ENCODE measurements at places on chromosomes 5 and 9.

DNA sequence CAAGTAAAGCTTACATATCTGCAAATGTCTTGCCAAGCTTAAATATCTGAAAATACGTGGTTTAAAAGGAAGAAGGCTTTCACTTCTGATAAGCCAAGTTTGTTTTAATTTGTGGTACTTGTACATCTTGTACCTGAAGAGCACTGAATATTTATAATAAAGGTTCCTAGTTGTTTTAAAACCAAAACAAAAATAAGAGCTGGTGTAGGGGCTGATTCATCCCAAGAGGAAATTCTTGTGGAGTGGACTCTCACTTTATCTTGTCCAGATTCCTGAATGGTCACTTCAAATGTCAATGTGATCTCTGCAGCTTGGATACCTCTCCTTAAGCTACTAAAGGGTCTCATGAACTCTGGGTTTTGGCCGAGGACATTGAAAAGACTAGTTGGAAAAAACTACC is 29.5 kb downstream of the MAMDC2 start:
- no peak for DNase-seq

GRCh38 chr5:5605170-5605764 is 182.8 kb downstream of the ICE1 start:
- no peak for DNase-seq

DNA sequence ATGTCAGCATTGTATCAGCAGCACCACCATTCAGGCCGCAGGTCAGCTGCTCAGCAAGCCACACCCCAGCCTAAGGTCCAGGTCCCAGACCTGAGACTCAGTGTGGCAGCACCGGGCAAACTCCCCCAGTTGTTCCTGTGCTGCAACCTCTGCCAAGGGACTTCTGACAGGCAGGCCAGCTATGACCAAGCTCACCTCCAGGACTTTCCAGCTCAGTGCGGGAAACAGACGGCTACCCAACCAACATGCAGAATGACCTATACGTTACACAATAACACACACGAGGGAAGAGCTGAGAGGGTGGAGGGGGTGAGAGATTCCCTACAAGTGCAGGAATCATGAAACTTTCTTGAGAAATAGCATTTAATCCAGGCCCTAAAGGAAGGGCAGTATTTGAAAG is 143.7 kb downstream of the FSTL4 start:
- DNase-seq: no peak

DNA sequence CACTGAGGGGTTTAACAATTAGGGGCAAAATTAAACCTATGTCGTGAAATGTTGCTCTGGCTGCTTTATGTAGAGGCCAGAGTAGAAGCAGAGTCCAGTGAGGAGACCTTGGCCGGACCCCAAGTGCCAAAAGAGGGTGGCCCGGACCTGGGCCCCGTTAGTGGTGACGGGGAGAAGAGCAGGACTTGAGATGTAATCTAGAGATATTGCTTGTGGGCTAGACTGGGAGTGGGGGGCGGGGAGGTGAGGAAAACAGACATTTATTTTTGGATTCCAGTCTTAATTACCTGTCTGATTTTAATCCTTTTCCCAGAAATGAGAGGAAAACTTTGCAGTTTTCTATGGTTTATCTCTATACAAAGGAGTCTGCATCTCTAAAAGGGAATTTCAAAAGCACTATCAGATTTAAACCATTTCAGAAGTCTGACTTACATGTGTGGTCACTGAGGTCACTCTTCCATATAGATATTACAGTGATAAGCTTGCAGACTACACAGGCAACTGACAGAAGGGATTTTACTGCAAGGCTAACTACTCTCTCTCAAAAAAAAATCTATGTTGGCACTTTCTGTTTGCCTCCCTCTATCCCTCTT is 108.1 kb downstream of the MED27 start:
- DNase-seq: no peak

DNA sequence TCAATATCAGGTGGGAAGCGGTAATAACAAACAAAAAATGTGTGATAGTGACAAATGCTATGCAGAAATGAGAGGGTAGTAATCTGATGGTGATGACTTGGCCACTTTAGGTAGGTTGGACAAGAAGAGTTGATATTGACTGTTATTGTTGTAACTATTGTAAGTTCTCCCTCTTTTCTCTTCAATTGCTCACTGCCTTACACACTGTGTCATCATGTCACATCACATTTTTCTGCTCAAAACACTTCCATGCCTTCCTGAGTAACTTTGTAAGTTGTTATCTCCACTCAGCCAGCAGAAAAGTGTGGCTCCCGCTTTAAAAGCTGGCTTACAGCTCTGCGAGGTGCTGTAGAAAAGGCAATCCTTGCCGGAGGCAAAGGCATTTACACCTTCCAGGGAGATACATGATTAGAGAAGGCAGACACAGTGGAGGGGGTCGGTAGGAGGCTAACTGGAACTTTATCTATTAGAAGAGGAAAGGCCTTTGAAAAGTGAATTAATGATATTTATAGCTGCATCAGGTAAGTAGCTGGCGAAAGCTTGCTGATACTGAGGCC is 85.2 kb upstream of the CLINT1 start:
- no peak for DNase-seq

- DNase-seq: no peak
Observed at GRCh38 chr9:2018162-2018643, 3.1 kb downstream of the SMARCA2 start.

GRCh38 chr5:109309326-109310063 is 100.3 kb downstream of the PJA2 start:
- DNase-seq: no peak

DNA sequence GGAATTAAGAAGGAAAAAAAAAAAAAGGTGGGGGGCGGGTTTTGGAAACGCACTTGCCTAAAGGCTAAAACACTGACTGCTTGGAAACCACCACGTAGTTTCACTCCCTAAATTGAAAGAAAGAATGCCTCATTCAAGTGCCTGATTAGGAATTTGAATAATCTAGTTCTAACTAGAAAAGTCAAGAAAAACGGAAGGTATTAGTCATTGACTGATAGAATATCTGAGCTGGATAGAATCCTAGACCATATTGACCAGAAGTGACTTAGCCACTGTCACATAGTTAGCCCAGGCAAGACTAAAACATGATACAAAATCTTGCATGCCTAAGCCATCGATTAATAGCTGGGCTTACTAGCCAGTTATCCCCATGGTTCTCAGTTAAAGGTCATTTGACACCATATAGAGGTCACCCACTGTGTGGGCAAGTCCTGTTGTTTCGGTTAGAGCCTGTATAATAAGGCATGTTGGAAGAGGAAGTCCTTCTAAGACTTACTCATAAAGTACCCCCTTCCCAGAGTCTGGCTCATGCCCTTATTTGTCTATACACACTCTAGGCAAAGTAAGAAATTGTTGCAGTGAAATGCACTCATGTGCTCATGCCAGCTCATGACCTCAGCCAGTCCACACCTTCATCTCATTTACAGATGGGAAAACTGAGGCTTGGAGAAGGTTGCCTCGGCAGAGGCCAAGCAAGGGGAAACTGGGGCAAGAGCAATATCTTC is 40.2 kb downstream of the SH3RF2 start:
- DNase-seq: no peak
